ENCODE measurements at places on chromosomes 12 and 14. TPM values are rescaled to one million over a fixed set of nuclear protein-coding genes. Genes with fewer than 3 reads are reported as not detected.

Gene SERPINA5
- total RNA-seq = 0.33 TPM

Gene LRCOL1
- not detected for total RNA-seq

Gene ST8SIA1
- not detected for total RNA-seq

Gene RHOJ
- not detected for total RNA-seq

Gene KSR2
- 0.60 TPM for total RNA-seq

Gene IQSEC3
- not detected for total RNA-seq

Gene IGF1
- 0.30 TPM for total RNA-seq

Gene INSM2
- total RNA-seq = 0.08 TPM

Gene PGF
- 2.7 TPM for total RNA-seq

Gene ADCY6
- 15.8 TPM for total RNA-seq

Gene KLRC2
- total RNA-seq = 2.1 TPM

Gene NR4A1
- total RNA-seq = 48.1 TPM

Gene AVPR1A
- not detected for total RNA-seq

Gene CLEC7A
- total RNA-seq = not detected

Gene CLEC2D
- 1.1 TPM for total RNA-seq

Gene DLK1
- total RNA-seq = 0.42 TPM

Gene TRHDE
- total RNA-seq = 0.09 TPM

Gene IAPP
- total RNA-seq = not detected

Gene EPS8
- total RNA-seq = 36.8 TPM

Gene TMEM106C
- 152 TPM for total RNA-seq

Gene CACNA2D4
- total RNA-seq = not detected

Gene CLEC14A
- not detected for total RNA-seq

Gene PTPRR
- total RNA-seq = 0.19 TPM

Gene SRP54
- 62.6 TPM for total RNA-seq

Gene COCH
- total RNA-seq = 24.8 TPM

Gene LHX5
- not detected for total RNA-seq

Gene RAD52
- 10.1 TPM for total RNA-seq
